CD8-positive, alpha-beta memory T cell (primary cell): ENCODE measurements at places on chromosomes 3 and 15.

DNA sequence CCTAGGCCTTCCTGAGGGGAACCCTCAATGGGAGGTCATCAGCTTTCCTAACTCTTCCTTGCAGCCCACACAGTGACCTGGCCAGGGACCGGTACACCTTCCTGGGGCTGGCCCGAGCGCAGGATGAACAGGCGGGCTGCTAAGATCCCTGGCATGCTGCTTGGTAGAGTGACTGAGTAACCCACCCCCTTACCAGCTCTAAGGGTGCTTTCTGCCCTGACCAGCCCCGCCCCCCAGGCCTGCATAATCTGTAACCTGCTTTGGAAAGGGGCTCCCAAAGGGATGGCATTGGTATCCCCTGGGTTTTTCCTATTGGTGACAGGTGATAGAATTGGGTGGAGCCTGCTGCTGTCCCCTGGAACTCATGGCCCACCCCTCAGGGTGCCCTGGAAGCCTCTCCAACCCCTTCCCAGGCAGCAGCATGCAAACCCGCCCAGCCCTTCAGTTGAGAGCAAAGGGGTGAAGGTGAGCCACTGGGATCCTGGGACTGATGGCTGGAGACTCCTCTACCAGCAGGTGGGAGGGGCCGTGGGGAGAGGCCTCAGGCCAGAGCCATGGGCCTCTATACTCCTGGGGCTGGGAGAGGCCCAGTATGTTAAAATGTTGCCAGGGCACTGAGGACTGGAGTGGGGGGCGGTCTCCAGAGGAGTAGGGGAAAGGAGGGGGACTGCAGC, 11.1 kb upstream of the KIF7 start:
- DNase-seq: no peak

DNA sequence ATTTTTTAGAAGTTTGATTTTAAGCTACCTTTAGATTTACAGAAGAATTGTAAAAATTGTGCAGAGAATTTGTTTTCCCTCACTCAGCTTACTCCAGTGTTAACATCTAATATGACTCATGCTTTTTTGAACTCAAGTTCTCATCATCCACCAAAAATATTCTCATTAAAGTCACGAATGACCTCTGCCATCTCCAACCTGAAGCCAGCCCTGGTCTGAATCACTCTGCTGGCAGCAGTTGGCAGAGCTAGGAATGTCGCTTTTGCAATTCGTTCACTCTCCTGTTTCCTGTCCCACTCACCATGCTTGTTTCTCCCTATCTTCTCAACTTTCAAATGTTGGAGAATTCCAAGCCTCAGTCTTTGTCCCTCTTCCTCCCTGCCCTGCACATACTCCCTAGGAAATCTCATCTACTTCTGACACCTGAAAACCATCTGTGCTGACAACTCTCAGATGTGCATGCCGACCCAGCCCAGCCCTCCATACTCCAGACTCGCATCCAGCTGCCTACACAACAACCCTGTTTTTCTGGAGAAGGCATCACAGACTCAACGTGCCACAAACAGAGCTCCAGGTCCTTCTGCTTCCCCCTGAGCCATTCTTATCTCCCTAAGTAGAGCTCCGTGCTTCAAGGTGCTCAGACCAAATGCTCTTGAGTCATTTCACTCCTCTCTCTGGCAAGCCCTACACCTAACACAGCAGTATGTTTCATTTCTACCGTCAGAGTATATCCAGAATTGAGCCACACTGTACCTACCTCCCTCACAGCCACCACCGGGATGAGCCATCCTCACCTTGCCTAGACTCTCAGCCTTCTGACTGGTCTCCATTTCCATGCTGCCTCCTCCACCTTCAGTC, 24.9 kb downstream of the PRR23E start:
- no peak for DNase-seq

- no peak for DNase-seq
Measured at GRCh38 chr3:58190291-58190690, 20.5 kb downstream of the DNASE1L3 start.

DNA sequence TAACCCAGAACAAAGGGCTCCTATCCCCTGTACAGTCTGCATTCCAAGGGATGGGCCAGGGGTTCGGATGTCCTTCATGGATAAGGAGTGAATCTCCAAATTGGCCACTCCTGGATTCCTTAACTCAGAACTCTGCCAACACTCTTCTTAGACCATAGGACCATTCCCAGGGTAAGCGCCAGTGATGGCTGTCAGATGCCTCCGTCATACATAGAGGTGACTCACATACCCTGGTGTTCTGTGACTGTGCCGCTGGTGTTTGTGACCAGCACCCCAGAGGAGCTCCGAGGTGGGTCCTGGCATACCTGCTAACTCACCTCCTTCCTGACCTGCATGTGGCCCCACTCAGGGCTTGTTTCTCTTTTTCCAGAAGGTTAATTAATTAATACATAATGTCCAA, 134.7 kb downstream of the KLF13 start:
- DNase-seq: no peak

DNA sequence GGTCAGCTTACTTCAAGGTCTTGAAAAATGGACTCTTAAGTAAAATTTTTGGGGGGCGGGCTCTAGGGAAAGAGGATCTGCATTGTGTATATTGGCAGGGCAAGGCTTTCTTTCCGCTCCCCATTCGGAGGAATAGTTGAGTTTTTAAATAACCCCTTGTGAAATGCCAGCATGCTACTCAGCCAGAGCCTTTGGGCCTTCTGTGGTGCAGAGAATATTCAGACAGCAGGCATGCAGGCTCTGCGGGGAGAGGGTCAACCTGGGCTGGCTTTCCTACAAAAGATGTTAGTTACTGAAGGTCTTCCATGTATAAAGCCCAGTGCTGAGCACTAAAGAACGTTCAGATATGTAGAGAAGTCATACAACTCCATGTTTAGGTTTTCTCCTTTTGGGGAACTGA, 40.6 kb downstream of the ADAMTSL3 start:
- DNase-seq: no peak

GRCh38 chr3:191430103-191430502, 30.9 kb upstream of the PYDC2 start:
- DNase-seq: no peak

DNA sequence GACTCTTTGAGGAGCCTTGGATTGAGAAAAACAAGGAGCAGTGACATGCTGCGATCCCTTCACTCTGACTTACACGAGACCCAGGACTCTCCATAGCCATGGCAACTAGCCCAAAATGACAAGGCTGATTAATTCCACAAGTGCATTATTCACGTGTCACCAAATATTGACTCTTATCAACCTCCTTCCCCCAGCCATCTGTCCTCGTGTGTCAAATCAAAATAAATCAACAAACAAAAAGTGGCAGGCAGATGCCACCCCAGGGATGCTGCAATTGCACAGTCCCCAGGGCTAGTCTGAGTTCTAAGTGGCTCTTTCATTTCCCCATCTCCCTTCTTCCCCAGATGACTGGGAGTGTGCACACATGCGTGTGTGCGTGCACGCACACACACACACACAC, 104.9 kb downstream of the AQP9 start:
- DNase-seq: no peak

- DNase-seq: no peak
Measured at GRCh38 chr3:129603991-129604749, 2.3 kb downstream of the PLXND1 start.

GRCh38 chr15:72184165-72184811, 13.3 kb downstream of the GRAMD2A start:
- DNase-seq: no peak

DNA sequence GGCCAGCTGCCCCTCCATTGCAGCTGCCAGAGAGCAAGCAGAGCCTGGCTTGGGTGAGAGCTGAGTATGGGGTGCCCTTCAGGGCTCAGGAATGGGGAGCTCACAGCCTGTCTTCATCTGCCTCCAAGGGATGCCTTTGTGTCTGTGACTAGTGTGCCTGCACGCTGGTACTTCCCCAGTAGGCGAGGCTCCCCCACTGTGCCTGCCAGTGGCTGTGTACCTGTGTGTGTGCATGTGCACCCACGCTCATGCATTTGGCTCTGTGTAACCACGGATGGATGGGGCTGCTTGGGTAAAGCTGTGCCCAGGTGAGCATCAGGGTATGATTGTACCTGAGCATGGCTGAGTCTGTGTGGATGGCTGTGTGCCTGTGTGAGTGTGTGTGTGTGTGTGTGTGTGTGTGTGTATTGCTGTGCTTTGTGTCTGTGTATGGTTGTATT, 2.3 kb upstream of the GRM2 start:
- DNase-seq: no peak

DNA sequence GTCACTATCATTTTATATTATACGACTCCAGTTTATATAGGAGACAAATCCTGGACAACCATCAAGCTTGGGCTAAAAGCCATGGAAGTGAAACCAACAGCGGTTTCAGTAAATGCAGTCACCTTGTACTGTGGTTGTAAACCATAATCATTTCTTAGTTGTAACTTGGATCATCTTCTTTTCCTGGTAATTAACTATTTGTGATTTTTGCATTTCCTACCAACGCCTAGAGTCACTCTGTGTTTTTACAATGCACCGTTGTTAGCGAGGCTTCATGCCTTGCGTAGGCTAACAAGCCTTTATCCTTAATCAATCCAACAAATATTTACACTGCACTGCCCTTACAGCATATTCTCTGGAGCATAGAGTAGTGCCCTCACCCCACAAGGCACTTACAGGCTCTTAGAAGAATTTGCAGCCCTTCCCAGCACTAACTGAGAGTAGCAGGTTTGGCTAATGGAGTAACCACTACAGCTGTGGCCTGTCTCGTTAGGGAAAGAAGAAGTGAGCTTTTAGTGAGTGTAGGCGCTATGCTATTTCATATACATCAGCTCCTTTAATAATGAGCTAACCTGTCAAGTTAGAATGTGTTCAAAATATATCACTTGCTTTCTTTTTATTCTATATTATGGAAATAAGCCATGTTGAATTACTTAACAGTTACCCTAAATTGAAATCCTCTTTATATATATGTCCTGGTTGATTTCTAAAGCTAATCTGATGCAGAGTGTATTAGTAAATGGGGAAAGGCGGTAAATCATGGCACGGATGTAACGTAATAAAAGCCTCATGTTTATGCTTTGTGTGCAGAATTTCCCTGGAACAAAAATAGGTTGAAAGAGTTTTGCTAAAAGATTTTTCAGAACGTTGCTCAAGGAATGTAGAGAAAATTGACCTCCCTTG, 62.8 kb downstream of the ABHD2 start:
- no peak for DNase-seq

- no peak for DNase-seq
Measured at GRCh38 chr3:155323063-155323666, 29.7 kb upstream of the STRIT1 start.

GRCh38 chr3:133488785-133489367, 84.6 kb upstream of the CDV3 start:
- no peak for DNase-seq

GRCh38 chr3:72892081-72892775, 4.4 kb downstream of the GXYLT2 start:
- DNase-seq: no peak

DNA sequence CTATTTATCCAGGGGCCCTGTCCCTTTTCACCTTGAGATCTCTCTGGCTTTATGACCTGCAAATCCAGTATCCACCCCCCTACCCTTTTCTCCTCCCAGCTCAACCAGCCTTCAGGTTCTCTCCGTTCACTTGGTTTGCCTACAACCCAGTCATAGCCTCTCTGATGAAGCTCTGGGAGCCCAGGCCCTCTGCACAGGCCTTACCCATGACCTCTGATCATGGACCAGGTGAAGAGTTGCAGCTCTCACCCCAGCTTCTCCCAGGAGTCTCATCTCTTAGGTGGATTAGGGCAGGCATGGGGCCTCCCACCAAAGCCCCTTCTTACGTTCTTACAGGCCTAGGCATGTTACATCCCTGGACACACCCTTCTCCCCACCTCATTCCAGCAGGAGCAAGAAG, 59.8 kb downstream of the EXOG start:
- no peak for DNase-seq

DNA sequence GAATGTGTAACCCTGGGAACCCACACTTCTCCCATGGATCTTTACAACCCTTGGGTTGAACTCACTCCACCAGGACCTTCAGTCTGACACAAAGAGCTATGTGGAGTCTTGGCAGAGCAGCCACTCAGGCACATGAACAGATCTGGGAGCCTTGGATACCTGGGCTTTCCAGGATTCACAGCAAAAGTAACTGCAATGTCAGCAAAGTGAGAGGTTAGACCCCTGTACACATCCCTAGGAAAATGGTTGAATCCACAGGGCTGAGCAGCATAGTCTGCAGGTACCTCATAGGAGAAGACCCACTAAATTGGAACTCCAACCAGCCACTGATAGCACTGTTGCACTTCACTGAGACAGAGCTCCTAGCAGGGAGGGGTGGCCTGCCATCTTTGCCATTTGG, 59.6 kb downstream of the ILDR1 start:
- no peak for DNase-seq

DNA sequence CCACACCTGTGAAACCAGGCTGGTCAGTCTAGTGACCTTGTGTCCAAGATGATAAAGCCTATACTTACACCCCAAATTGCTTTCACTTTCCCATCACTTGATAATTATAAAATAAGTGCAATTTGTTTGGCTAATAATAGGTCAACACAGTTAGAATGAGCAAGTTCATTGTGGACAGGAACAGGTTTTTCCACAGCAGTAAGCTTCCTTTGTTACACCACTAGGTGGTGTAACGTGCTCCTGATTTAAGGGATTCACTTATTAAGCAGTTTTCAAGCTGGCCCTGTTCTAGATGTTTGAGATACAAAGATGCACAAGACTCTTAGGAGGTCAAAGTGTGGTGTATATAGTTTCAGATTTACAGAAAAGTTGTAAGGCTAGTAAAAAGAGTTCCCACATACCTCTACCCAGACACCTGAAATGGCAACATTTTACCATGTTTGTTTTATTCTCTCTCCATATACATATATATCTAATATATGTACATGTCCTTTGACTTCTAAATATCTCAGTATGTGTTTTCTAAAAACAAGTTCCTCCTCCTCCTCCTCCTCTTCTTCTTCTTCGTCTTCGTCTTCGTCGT, 6.8 kb upstream of the MFSD1 start:
- no peak for DNase-seq

GRCh38 chr3:129428007-129428375, 445 bp downstream of the EFCAB12 start:
- no peak for DNase-seq

DNA sequence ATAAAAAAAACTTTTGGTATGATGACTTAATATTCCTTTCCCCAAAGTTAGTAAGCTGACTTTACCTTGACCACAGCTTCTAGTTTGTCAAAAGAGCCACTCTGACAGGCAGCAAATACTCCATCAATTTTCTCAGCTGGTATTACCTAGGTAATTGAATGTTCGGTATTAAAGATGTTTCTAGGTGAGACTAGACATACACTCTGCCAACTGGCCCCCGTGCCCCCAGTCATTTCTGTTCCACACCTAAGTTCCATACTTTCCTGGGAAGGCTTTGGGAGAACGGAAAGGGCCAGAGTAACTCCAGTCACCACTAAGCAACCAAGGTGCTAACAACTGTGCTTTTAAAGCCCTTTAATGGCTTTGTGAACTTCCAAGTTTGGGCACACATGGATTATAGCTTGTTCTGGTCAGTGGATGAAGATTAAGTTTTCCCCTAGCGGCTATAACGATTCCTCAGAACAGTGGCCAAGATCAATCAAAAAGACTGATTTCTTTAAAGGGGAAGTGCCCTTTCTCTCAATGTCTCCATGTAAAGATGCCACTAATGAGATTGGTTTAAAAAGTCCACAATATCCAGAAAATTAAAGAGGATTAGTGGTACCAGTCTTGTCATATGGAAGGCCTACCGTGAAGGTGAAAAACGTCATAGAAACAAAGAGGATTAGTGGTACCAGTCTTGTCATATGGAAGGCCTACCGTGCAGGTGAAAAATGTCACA, 7.0 kb downstream of the EIF4A2 start:
- no peak for DNase-seq
